ENCODE measurements at places on chromosomes 4 and X.

GRCh38 chr4:138458751-138459150, 216.6 kb upstream of the SLC7A11 start:
- DNase-seq = no peak

GRCh38 chr4:140372751-140373327, 607 bp upstream of the SCOC start:
- DNase-seq = no peak

GRCh38 chr4:157358851-157359250, 138.3 kb downstream of the GRIA2 start:
- no peak for DNase-seq

- no peak for DNase-seq
These were observed 141.9 kb upstream of the STK26 start for GRCh38 chrX:131881194-131881593.

DNA sequence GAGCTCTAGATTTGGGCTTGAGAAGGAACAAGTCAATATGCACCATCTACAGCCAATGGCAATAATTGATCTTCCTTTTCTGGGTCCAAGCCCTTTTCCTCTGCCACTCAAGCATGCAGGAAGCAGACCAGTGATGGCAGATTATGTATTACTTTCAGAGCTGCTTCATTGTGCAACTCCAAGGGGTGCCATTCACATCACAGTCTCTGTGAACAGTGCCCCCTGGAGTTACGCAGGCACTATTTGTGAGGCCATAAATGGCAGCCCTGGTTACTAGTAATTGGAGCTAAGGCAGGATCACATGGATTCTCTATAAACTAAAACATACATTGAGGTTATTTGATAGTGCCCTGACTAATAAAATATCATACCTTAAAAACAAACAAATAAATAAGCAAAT, 313.4 kb upstream of the SLC7A11 start:
- DNase-seq = no peak

GRCh38 chr4:1864076-1865008, 6.9 kb upstream of the NSD2 start:
- DNase-seq = no peak

DNA sequence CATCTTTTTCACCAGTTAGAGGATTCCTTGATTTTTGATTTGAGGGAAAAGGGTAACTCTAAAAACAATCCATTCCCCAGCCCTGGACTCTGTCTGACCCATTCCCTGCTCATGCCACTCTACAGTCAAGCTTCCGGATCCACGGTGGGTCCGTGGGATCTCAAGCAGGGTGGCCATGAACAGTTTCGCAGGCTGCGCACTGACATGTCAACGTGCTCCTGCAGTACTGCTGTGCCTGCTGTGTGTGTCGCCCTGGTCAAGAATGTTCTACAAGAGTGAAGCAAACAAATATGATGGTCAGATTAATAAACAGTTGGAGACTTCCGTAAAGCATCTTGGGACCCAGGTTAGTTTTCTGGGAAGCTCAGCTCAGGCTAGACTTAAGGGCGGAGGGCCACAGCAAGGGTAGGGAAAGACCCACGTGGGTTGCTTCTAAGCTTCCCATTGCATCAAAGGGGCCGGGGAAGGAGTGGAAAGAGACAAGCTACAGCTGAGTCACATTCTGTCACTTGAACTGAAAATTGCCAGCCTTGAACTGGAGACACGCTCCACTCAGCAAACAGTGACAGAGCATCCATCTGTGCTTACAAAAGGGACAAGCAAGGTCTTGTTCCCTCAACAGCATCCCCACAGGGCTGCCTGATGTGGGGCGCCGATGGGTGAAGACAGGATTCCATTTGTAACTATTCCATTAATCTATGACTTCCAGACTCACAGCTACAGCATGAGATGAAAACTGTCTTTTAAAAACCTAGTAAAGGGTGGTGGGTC, 81.8 kb downstream of the MTMR1 start:
- DNase-seq = no peak

Measured in bone marrow (tissue), 2 donors.